Spinal cord (tissue), 10 donors: ENCODE measurements at places on chromosomes 6 and 20.

- DNase-seq = no peak
Observed at GRCh38 chr6:129273161-129273560, 390.2 kb downstream of the LAMA2 start.

DNA sequence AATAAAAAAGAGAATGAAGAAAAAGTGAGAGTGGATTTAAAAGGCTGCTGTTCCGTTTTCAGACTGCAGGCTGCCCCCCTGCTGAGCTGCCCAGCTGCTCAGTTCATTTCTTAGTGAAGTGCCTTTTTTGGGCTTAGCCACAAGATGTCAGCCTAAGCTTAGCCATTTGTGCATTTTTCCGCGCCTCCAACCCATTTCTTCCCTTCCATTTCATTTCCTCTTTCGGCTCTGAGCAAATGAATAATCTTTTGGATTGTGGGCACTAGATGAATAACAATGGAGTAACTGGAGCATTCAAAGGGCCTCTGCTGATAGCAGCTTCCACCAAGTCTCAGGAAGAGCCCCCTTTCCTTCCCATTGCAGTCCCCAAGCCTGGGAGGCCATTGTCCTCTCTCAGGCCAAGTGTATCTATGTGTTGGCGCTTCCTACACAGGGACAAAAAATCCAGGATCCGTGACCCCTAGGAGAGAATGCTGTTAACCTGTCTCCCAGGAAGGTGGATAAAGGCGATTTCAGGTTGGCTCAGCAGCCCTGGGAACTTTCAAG lies 83.5 kb upstream of the SPTLC3 start:
- peak; percentile 64 for DNase-seq

DNA sequence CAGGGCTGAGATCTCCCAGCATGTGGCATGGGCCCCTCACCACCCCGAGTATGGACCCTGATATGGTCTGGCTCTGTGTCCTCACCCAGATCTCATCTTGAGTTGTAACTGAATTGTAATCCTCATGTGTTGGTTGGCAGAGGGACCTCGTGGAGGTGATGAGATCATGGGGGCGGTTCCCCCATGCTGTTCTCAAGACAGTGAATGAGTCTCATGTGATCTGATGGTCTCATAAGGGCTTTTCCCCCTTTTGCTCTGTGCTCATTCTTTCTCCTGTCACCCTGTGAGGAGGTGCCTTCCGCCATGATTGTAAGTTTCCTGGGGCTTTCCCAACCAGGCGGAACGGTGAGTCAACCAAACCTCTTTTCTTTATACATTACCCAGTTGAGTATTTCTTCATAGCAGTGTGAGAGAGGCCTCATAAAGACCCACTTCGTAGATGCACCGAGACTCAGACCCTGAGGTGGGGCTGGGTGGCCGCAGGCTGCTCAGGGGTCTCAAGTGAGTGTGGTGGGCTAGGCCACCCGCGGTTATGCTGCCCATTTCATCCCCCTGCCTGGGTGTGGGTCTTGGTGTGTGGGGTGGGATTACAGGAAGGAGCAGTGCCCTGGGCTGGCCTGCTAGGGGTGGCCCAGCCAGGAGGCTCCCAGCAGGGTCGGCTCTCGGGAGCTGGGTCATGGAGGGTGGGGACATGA lies 26.2 kb upstream of the GATA5 start:
- no peak for DNase-seq

- no peak for DNase-seq
Observed at GRCh38 chr20:347640-348484, 951 bp downstream of the NRSN2 start.

DNA sequence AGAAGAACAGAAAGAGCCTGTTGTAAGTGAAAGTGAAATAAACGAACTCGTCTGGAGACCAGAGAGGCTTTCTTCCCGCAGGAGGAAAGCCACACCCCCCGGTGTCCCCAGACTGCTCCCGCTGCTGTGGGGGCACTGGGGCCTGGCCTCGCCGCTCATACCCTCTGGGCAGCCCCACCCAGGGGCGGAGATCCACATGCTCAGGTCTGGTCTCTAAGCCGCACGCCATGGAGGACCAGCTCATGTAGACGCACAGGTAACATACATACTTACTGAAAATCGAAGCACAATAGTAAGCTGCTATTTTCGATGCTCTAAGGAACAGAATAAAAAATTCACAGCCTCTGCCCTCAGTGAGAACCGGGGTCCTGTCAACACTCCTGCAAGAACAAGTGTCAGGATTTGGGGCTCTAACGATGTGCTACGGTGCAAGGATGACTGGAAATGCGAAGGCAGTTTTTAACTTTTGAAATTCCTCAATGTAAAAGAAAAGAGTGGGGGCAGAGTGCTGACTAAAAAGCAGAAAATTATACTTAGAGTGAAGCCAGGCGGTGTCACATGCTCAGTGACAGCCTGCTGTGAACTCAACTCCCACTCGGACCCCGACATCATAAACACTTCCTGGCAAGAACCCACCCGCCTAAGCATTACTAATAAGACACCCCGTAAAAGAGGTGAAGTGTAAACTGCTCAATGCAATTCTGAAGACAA lies 110.5 kb downstream of the IRF4 start:
- no peak for DNase-seq

GRCh38 chr6:3162565-3163247 lies 5.4 kb upstream of the TUBB2A start:
- peak; percentile 73 for DNase-seq

DNA sequence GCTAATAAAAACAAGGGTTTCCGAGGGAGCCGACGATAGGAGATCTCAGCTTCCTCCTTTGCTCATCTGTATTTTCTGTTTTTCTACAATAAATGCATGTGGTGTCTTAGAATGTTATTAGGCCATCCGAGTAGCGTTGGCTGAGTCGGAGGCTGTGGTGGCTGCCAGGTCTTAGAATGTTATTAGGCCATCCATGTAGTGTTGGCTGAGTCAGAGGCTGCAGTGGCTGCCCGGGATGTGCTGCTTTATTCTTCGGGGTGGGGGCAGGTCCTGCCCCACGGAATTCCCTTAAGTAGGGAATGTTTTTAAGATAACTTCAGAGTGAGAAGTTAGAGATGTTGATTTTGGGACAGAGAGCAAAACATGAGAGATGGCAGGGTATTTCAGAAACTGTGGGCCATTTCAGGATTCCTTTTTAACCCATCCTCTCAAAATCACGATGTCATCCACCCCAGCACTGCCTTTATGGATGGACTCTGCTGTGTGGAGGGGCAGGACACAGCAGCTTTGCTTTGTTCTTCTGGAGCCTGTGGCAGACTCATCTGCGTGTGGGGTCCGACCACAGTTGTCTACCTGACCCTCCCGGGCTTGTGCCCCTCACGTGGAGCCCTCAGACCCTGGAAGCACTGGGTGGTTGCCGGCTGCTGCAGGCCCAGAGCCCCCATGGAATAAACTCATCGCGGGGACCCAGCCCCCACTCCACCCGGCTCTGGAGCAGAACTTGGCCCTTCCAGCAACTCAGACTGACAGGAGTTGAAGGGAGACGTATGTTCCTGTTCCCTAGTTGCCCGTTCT lies 20.4 kb downstream of the OSBPL2 start:
- DNase-seq = no peak

- no peak for DNase-seq
Observed at GRCh38 chr6:125983246-125983945, 2.9 kb upstream of the TRMT11 start.

GRCh38 chr20:4773736-4774135 lies 52.0 kb downstream of the PRND start:
- DNase-seq = no peak

- DNase-seq = no peak
Observed at GRCh38 chr6:157254538-157254937, 68.8 kb downstream of the TMEM242 start.

DNA sequence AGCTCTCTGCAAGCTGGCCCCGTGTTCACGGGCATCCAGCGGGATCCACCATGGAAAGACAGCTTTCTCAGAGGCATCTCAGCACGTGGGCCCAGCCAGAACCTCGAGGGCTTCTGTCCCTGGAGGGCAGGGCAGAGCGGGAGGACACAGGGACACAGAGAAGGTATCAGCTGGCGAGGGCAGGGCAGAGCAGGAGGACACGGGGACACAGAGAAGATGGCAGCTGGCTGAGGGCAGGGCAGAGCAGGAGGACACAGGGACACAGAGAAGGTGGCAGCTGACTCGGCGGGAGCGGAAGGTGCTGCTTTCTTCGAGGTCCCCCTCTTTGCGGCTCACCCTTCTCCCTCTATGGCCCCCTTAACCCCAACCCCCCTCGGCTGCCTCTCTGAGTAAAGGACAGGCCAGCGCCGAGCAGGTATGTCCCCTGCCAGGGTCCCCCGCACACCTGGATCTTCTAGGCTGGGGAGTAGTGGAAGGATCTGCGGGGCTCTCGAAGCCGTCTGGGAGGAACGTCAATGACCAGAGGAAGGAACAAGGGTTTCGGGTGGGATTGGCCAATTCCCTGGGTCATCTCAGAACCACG lies 28.9 kb upstream of the BHLHE23 start:
- no peak for DNase-seq

- DNase-seq = peak; percentile 48
Observed at GRCh38 chr6:70221025-70221714, 81.7 kb downstream of the COL9A1 start.

GRCh38 chr6:16731478-16732051 lies 29.7 kb downstream of the ATXN1 start:
- DNase-seq = no peak

- DNase-seq = no peak
Observed at GRCh38 chr6:9002833-9003232, 567.5 kb upstream of the SLC35B3 start.

GRCh38 chr6:116472706-116473105 lies 11.5 kb downstream of the CALHM6 start:
- DNase-seq = no peak

DNA sequence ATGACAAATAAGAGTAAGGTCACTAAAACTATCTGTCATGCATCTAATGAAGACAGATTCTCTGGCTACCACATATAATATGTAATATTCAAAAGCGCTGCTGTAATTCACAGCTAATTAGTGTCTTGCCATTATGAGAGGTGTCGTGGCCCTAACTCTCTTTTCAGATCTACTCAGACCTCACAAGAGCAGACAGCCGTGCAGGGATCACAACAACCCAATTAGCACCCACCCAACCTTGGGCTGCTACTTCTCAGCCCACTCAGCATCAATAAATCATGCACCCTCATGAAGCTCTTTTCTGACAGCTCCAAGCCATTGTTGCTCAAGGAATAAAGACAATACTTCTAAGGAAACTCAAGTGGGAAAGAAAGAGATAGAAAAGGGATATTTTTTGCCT lies 61.5 kb downstream of the FRK start:
- DNase-seq = no peak

GRCh38 chr20:4793183-4793582 lies 71.5 kb downstream of the PRND start:
- no peak for DNase-seq

DNA sequence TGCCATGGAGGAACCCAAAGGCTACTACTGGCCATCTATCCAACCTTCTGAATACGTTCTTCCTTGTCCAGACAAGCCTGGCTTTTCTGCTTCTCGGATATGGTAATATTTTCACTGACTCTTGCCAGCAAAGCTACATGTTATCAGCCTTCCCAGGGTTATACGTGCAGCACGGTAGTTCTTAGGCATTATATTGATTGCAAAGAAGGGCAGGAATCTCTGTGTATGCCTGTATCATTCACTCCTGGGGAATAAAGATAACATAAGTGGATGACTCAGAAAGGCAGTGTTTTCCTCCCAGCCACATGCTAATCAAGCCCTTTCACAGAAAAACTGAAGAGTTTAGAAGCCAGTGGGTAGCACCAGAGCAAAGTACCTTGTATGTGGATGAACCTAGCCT lies 98.7 kb downstream of the ADGRG6 start:
- DNase-seq = no peak

- DNase-seq = no peak
Observed at GRCh38 chr6:34062815-34063214, 83.1 kb downstream of the GRM4 start.

- DNase-seq = no peak
Observed at GRCh38 chr6:169292338-169293124, 38.9 kb upstream of the THBS2 start.

DNA sequence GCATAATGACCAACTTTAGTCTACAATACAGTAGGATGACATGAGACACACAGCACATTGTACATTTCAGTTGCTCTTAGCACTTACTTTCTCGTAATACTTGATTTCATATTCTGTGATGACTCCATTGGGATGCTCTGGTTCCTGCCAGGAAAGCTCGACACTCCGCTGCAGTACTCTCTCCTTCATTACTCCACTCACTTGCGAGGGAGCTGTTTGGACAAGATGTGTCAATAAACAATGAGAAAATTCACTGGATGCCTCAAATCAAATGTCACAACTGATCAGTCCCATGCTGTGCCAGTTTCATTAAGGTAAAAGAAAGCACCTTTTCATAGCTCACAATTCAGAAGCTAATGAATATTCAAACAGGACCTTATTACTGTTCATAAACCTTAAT lies 147.1 kb downstream of the EPHA7 start:
- peak; percentile 94 for DNase-seq

DNA sequence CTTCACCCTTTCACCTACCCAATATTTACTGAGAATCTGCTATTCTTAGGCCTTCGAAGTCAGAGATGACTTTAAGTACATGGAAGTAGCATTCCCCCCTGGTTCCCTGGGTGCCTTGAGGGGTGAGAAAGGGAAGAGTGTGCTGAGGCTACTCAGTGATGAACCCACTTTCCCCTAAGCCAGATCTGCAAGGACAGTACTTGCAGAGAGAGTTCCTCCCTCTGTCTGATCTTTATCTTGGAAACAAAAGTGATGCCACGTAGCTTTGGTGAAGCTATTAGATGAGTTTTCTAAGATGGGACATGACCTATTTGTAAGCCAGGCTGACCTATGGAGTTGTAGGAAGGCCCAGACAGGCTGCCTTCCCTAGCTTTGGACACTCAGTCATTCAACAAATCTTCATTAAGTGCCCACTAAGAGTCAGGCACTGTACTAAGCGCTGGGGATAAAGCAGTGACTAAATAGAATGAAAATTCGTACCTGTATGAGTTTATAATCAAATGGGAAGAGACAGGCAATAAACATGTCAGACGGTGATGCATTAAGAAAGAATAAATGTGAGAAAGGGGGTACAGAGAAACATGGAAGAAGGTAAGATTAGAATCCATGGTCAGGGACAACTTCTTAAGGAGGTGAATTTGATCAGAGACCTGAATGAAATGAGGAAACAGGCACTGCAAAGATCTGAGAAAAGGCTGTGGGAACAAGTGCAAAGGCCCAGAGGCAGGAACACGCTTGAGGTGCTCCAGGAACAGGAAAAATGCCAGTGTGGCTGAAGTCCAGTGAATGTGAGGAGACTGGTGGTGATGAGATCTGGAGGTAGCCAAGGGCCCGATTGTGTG lies 42.2 kb downstream of the BCL2L1 start:
- DNase-seq = no peak

DNA sequence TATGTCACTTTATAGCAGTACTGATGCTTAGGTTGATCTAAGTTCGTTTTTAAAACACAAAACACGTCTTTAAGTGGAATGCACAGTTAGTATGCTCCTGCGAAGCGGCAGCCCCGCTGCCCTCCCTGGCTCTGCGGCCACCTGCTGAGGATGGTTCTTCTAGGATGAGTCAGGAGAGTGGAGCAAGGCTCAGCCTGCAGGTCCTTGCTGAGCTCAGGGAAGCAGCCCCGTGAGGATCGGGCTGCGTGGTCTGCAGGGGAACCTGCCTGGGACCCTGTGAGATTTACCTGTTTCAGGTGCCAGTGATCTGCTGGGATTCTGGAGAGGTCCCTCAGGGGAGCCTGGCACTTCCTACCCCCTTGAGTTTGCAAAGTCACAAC lies 57.5 kb downstream of the SYNJ2 start:
- DNase-seq = no peak
